ENCODE measurements at places on chromosomes 1 and 21. TPM values are rescaled to one million over a fixed set of nuclear protein-coding genes. Genes with fewer than 3 reads are reported as not detected.

Gene BATF3
- 3.3 TPM for total RNA-seq

GRCh38 chr1:150386592-150386991 lies 22.6 kb downstream of the RPRD2 start:
- DNase-seq: no peak

DNA sequence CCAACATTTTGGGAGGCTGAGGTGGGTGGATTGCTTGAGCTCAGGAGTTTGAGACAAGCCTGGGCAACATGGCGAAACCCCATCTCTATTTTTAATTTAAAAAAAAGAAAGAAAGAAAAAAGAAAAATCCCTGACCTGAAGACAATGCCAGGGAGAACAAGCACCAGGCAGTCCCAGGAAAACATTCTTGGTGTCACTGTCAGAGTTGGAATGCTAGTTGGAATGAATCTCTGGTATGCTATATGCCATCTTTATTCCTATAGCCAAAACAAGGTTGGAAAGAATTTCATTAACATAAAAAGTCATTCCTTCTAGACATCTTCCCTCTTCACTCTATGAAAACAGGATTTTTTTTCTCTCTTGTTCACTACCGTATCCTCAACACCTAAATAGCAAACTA lies 2.8 kb downstream of the DNAJC8 start:
- no peak for DNase-seq

DNA sequence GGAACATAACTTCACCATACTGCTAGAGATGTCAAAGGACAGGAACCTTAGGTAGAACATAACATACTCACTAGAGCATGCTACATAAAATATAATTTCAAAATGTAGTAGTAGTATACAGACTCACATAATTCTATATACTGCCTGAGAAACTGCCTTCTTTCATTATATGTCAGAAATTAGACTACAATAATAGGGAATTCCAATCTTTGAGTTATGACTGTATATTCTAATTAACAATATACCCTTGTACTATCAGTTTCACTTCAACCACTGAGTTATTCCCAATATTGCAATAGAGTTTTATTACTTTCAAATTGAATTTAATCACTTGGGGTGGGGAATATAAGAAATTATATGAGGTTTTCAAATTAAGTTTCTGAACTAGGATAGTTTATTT lies 44.0 kb downstream of the OMA1 start:
- no peak for DNase-seq

GRCh38 chr1:94702442-94702815 lies 117.7 kb upstream of the SLC44A3 start:
- DNase-seq: peak; percentile 82
